ENCODE measurements at places on chromosomes 12 and 14.

DNA sequence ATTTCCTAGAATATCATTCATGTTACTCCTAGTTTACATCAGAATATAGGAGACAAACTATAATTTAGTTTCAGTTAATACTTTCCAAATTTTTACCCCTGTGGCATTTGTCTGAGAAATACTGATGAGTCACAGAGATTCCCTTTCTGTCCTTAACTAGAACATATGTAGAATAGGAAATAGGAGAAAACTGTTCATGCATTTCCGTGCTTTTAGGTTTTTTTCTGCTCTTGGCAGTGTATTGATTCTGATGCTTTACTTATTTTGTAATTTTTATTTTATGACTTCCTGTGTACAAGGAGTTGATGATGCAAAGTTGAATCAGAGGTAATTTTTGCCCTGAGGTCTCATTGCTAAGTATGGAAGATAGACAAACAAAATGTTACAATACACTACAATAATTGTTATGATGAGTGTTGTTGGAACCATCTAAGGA, 23.0 kb downstream of the MNAT1 start:
- no peak for DNase-seq

DNA sequence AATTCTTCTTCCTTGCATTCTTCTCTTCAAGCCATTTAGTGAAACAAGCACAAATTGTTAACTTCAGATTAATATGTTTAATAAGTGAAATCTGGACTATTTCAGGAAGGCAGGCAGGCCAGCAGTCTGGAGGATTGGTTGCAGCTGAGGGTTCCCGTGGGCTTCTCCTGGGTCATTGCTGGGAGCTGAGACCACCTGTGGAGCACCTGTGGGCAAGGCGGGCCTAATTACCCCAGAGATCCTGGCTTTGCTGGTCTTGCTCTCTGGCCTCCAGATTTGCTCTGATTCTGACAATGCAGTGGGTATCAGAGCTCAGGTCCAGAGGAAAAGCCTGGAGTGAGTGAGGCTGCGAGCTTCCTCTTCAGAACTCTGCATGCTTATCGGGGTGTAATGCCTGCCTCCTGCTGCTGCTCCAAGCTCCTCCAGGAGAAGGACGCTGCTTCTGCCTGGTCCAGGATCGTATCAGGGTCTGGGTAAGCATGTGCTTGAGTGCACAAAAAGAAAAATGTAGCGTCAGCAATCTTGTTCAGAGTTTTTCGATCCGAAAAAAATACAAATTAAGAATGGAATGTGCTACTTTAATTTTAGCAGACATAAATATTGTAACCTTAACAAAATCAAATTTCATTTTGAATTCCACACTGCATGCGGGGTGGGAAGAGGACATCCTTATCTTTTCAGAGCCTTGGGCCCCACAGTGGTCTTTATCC, 93.8 kb downstream of the TMEM30B start:
- no peak for DNase-seq

GRCh38 chr12:44331269-44331668, 495.4 kb downstream of the TMEM117 start:
- no peak for DNase-seq

DNA sequence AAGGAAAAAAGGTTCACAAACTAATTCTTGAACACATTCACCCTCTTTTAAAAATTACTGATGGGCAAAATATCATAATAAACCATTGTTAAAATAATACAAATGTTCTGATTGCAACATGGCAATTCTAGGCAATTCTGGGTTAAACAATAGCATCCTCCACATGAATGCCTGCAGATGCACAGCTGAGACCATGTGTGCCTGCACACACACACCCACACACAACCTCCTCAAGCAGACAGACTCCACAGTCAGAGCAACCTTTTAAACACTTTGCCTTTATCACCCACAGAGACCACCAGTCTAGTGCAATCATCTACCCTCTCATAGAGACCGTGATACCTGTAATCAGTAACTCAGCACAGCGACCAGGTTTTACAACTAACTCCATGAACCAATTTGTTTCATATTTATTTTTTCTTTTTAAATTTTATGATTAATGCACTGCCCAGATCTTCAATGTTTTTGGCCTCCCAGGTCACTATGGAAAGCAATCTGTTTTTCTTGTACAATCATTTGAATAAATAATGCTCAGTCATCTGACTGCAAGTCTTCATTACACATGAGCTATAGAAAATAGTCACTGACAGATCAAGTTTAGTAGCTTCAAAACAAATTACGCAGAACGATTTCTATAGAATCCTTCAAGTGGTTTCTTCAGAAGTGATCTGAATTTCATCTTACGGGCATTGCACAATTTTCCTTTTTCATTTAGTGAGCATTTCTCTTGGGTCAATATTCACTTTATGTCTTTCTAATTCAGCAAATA, 105.8 kb downstream of the PRKD1 start:
- DNase-seq, result no peak

- no peak for DNase-seq
These were observed 272.8 kb downstream of the KSR2 start for GRCh38 chr12:117695956-117696355.

DNA sequence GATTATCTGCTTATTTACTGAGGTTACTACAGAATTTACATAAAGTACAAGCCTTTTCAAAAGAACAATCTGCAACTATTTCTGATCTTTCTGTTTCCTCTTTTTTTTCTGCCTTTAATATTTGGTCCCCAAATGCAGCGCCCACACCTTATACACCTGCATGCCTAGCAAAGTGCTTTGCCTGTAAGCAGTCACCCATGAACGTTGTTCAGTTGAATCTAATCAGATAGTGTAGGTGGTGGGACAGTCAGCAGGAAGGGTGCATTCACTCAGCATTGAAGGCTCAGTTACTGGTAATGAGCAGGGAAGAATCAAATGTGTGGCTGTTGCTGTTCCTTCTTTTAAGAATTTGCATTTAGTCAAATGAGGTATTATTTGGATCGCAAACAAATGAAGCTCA, 108.4 kb downstream of the GPR135 start:
- DNase-seq, result no peak

DNA sequence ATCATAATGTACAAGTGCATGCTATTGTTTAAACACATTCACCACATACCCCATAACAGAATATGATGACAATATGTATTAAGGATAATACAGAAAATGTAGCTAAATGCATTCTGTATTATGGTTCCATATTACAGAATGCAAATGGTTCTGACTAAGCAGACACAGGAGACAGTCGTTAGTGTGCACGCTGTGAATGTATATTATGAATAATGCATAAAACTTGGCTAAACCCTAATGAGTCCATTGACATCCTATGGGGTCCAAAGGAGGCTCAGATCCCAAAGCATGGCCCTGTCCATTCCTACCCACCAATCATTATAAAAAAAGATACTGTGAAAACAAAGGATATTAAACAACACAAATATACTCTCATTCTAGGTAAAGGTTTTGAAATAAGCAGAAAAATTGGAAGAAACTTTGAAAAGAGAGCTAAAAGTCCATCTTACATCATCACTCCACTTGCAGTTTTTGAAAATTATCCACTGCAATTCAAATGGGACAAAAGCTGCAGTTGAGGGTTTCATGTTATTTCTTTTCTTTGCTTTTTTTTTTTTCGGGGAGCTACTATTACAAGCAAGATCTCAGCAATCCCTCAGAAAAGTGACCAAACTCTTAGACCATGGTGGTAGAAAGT, 415.1 kb downstream of the BCAT1 start:
- DNase-seq, result no peak

GRCh38 chr14:74616507-74616906, 4.5 kb upstream of the LTBP2 start:
- DNase-seq, result no peak

- DNase-seq, result no peak
These were observed 51.5 kb upstream of the KCNJ8 start for GRCh38 chr12:21825886-21826617.
